ENCODE measurements at places on chromosomes 4 and X.
A peak's percentile ranks its signal among the peaks of the same experiment; 100 is the strongest.

- ATAC-seq: no peak
These were observed 95.4 kb downstream of the GPR143 start for GRCh38 chrX:9670136-9670814.

DNA sequence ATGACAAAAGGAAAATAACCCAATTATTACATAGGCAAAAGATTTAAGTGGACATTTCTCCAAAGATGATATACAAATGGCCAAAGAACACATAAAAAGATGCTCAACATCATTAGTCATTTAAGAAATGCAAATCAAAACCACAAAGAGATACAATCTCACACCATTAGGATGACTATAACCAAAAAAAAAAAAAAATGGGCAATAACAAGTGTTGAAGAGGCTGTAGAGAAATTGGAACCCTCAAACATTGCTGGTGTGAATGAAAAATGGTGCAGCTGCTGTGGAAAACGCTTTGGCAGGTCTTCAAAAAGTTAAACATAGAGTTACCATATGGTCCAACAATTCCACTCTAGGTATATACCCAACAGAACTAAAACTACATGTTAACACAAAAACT, 5.6 kb upstream of the PRDX4 start:
- no peak for ATAC-seq

- no peak for ATAC-seq
These were observed at the start of gene TCEAL9 for GRCh38 chrX:103356130-103356798. Gene TCEAL9, plus strand, starts transcription at chrX:103356506. Its CDS starts 1,179 bp downstream, at chrX:103357685.

DNA sequence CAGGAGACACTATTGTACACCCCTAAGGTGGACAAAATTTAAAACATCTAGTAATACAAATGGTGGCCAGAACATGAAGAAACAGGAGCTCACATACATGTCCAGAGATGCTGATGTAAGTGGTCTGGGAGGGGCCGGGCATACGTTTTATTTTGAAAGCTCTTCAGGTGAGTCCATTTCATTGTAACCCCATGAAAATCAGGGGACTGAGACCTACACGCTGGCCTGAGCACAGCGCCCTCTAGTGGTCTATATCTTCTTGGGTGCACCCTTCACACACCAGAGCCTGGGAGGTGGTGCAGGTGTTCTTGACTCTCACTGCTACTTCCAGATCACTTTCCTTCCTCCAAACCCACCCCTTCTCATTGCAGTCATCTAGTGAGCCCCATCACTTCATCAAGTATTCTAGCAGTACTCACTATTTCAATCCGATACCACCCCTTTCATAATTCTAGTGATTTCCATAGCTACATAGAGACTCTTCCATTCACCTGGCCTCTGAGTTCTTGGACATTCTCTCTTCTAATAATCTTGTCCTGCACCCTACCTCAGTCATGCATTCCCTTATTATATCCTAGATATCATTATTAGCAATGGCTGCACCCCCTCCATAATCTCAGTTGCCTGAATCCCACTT, 4.3 kb upstream of the TLR6 start:
- peak; percentile 68 for ATAC-seq

- no peak for ATAC-seq
These were observed 68.6 kb upstream of the HS3ST1 start for GRCh38 chr4:11497212-11497806.

DNA sequence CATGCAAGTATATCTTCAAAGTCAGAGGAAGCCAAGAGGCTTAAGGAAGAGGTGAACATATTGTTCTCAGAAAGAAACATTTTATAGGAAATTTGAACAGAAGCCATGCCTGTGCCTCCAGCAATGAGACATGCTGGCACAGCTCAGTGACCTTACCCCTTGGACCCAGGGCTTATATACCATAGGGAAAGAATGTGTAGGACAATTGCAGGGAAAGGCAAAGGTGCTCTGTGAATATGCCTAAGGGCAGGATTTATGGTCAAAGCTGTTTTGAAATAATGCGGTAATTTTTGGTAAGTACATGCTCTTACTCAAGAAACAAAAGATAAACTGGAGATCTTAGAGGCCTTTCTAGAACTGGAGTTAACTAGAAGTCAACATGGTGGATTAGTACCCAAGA, 568.8 kb downstream of the GRID2 start:
- ATAC-seq: no peak

GRCh38 chr4:112637552-112637866, 566 bp downstream of the LARP7 start:
- ATAC-seq: no peak

- ATAC-seq: no peak
These were observed 77.5 kb downstream of the IQCM start for GRCh38 chr4:149738156-149738555.

GRCh38 chrX:29852767-29853166, 362.6 kb upstream of the MAGEB2 start:
- ATAC-seq: no peak

DNA sequence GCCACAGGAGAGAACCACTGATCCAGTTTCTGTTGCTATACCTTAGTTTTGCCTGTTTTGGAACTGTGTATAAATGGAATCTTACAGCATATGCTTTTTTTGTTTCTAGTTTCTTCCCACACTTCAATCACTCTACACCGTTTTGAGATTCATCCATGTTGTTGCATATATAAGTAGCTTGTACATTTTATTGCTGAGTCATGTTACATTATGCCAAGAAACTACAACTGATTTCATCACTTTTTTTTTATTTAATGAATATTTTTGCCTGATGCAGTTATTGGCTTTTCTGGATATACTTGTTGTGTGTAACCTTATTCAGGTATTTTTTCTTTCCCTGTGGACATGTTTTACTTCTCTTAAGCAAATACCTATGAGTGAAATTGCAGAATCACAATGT, 1135.9 kb downstream of the RAPGEF2 start:
- no peak for ATAC-seq

DNA sequence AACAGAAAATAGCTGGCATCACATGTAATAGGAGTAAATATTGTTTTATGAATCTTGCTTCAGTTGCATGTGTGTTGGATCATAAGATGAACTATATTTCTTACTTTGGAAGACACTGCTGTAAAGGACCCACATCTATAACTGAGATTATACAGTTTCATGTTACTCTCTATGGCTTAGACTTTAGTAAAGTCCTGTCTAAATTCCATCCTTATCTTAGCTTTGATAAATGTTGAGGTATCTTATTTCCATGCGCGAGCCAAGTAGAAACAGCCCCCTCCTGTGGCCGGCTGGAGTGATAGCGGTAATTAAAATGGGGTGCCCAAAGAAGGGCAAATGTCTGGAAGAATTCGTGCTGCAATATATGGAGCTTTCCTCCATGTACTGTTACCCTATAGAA, 43.0 kb downstream of the CCDC158 start:
- no peak for ATAC-seq

- no peak for ATAC-seq
These were observed 11.7 kb downstream of the PITX2 start for GRCh38 chr4:110610940-110611831.

- no peak for ATAC-seq
These were observed 42.3 kb downstream of the RASL11B start for GRCh38 chr4:52904421-52904820.

- ATAC-seq: no peak
These were observed 107.8 kb upstream of the MYOZ2 start for GRCh38 chr4:119027811-119028210.

DNA sequence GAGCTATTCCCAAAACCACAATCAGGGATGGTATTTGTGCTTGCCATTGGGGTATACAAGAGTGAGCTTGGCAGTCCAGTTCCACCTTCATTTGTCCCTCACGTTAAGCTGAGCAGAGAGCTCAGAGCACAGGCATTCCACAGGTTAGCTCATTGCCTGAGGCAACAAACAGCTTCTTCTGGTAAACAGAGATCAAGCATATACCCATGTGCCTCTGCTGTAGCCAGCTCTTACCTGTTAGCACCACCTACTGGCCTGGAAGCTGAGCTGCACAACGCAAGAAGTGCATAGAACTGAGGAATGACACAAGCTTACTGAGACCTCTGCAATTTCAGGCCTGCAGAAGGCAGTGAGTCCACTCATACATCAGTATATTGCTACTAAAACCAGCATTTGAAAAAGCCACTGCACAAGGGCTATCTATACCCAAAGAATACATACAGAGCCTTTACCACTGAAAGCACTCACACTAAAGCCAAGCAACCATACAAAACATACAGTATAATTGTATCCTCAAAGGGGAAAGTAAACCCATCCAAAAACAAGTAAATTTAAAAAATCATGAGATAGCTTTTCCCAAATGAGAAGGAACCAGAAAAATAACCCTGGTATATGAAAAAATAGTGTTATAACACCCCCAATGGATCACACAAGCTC, 258.3 kb upstream of the GABRA2 start:
- ATAC-seq: no peak

DNA sequence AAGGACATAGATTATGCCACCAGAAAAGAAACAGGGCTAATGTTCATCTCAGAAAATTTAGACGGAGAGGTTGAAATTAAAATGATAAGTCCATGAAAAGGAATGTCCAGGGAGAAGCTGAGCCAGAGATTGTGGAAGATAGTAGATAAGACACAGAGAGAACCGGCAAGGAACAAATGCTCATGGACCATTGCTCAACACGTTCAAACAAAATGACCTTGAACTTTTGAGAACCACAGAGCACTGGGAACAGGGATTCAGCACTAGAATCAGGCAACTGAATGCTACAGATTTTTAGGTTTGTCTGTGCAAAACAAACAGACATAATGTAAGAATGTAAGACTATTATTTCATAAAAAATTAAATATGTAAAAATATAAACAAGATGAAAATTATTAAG, 206.3 kb downstream of the PDGFC start:
- ATAC-seq: no peak

- no peak for ATAC-seq
These were observed 111.5 kb downstream of the NR3C2 start for GRCh38 chr4:148330724-148331123.

- no peak for ATAC-seq
These were observed 445.8 kb downstream of the CCSER1 start for GRCh38 chr4:90572996-90573395.

DNA sequence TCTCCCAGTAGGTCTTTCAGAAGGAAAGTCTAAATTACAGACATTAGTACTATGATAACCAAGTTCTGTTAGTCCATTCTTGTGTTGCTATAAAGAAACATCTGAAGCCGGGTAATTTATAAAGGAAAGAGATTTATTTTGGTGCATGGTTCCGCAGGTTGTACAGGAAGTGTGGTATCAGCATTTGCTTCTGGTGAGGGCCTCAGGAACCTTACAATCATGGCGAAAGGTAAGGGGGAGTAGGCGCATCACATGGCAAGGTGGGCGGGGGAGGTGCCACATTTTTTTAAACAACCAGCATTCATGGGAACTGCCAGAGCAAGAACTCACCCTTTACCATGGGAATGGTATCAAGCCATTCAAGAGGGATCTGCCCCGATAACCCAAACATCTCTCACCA, 26.2 kb upstream of the USP46 start:
- ATAC-seq: no peak

DNA sequence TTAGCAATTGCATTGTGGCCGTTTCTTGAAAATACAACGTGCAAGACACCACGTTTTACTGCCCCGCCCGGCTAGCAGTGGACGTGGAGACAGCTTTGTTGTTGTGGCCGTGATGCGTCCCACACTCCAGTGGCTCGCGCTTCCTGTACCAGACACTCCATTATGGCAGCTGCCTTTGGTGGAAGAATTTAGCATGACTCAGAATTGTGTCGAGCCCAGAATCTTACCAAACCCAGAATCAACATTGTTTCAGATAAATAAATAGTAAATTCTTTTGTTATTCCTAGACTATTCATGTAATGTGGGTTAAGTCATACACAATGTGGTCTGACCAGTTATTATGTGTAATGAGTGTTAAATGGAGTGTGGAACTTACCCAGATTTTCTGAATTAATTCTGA, 25.3 kb upstream of the S100P start:
- no peak for ATAC-seq

DNA sequence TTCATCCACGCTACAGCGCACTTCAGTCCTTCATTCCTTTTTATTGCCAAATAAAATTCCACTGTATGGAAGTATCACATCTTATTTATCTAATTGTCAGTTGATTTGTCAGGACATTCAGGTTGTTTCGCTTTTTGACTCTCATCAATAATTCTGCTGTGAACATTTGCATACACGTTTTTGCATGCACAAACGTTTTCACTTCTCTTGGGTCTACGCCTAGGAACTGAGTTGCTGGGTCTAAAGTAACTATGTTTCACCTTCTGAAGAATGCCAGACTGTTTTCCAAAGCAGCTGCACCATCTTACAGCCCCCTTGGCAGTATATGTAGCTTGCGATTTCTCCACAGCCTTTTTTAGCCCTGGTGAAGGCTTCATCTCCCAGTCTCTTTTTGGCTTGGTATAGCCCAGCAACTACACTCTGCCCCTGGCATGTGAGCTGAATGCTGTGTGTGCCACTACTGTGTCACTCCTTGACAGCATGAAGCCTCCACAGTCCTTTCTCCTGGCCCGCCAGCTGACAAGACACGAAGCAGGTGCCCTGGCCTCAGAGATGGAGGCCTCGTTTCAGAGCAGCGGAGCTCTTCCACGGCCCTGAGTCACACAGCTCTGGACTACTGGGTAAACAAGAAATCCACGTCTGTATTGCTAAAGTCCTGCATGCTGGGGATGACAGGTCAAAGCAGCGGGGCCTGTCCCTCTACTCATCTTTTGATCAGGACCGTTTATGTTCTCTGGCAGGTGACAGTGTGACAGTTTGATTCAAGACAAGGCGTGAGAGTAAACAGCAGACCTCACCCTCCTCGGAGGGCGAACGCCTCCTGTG, 75.5 kb downstream of the NSUN7 start:
- peak; percentile 45 for ATAC-seq

DNA sequence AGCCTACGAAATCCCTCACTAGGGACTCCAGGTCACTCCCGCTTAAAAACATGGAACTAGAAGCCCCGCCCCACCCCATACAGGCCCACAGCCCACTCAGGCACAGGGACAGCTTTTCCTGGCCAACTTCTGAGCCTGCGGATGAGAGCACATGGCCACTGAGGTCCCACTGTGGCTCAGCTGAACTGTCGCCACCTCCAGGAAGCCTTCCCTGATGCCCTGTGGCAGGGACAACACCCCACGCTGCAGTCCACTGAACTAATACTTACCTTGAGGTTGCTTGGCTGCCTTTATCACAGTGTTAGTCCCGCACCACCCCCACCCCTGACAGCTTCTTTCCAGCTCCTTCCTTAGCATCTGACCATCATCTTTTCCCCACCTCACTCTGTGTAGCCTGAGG, 39.3 kb upstream of the MAN2B2 start:
- no peak for ATAC-seq

DNA sequence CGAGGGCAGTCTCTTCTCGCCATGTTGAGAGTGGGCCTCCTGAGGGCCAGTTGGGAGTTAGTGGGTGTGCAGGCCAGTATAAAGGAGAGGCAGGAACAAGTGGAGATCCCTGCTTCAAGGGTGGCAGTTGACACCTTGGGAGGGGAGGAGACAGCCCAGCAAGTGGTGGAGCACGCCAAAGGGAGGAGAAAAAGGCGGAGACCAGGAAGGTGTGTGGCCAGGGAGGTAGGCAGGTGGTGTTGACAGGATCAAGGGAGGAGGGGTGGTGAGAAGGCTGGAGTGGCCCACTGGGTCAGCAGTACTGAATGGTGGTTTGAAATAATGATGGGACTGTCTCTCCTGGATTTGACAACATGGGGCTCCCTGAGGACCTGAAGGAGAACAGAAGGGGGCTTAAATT, 32.6 kb downstream of the ZNF185 start:
- no peak for ATAC-seq

GRCh38 chr4:1177274-1178141, 5.1 kb upstream of the SPON2 start:
- ATAC-seq: peak; percentile 20
